ENCODE measurements at places on chromosomes 3 and 15.

- DNase-seq: no peak
Measured at GRCh38 chr3:178325330-178325729, 210.9 kb upstream of the KCNMB2 start.

GRCh38 chr3:15404767-15405166, 22.6 kb downstream of the METTL6 start:
- DNase-seq: no peak

DNA sequence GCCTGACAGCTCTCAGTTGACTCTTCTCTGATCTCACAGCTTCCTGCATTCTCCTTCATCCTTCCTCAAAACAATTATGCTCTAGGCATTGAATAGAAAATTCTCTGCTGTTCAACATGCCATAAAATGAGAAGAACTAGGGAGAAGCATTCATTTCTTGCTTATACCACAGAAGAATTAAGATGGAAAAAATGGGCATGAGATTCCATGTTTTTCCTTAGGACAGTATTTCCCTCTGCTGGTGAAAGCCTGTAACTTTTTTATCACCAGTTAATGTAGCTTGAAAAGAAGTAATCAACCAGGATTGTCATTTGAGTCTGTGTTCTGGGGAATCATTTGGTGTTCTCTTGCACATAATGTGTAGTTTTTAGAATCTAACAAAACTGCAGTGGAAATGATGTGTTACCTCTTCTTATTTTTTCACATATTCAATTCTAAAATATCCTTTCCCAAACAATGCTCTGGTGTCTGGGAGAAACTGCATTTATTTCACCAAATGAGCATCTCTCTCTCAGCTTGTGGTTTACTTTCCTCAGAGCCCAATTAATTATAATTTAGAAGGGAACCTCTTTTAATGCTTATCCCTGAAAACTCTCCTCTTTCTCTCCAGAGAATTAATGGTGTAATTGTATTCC, 92.8 kb upstream of the DCBLD2 start:
- DNase-seq: no peak

DNA sequence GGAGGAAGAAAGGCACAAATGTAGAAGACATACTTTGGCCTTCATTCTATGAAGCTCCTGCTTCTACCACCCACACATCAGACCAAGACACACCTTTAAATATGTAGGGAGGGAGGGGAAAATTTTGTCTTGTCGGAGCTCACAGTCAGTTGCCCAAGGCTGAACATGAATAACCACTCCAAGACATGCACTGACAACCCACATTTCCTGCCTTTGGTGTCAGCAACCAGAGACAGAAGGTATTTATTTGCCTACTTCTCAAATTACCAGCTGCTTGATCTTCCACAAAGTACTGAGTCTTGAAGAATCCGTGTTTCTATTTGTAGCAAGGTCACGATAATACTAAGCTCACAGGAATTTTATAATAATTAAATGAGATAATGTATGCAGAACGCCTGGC, 169.7 kb downstream of the KCNMB2 start:
- no peak for DNase-seq

GRCh38 chr3:123831420-123831819, 52.7 kb downstream of the MYLK start:
- DNase-seq: no peak

GRCh38 chr15:20348900-20349773, 192.5 kb downstream of the GOLGA6L6 start:
- peak; percentile 8 for DNase-seq
